T-helper 9 cell (primary cell): ENCODE measurements at places on chromosomes 12 and 14.

GRCh38 chr14:53035336-53036210 lies 84.7 kb upstream of the FERMT2 start:
- DNase-seq: no peak

DNA sequence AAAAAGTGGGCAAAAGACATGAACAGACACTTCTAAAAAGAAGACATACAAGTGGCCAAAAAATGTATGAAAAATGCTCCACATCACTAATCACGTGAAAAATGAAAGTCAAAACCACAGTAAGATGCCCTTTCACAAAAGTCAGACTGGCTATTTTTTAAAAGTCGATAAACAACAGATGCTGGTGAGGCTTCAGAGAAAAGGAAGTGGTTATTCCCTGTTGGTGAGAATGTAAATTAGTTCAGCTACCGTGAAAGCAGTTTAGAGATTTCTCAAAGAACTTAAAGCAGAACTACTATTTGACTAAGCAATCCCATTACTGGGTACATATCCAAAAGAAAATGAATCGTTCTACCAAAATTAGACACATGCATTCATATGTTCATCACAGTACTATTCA lies 237.0 kb downstream of the KIF21A start:
- no peak for DNase-seq

- no peak for DNase-seq
These were observed 42.4 kb downstream of the YEATS4 start for GRCh38 chr12:69401940-69402339.

GRCh38 chr14:67984274-67984673 lies 164.7 kb downstream of the RAD51B start:
- DNase-seq: no peak
